ENCODE measurements at places on chromosomes 16 and 17.

DNA sequence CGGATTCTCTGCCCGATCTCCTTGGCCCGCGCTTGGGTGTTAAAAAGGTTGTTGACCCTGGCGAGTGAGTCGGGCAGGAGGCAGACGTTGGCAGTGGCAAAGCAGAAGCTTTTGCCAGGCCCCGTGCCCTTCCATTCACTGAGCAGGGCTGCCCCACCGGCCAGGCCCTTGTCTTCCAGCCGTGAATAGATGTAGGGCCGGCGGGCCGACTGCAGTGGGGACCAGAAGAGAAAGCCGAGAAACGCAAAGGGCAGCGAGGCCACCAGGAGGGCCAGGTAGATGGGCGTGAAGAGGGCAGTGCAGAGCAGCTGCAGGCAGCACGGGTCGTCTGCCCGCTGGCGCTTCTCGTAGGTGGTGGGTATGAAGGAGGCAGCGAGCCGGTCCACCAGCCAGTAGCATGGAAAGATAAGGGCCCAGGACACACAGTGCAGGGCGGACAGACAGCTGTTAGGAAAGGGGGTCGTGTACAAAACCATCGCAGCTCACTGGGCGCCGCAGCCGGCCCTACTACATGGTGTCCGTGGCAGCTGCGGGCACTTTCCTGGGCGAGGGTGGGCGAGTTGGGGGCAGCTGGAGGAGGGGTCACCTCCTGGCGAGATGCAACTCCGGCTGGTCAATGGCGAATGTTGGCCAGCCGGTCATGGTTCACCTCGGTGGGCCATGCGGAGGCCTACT lies 61.0 kb downstream of the PRMT7 start:
- no peak for DNase-seq

DNA sequence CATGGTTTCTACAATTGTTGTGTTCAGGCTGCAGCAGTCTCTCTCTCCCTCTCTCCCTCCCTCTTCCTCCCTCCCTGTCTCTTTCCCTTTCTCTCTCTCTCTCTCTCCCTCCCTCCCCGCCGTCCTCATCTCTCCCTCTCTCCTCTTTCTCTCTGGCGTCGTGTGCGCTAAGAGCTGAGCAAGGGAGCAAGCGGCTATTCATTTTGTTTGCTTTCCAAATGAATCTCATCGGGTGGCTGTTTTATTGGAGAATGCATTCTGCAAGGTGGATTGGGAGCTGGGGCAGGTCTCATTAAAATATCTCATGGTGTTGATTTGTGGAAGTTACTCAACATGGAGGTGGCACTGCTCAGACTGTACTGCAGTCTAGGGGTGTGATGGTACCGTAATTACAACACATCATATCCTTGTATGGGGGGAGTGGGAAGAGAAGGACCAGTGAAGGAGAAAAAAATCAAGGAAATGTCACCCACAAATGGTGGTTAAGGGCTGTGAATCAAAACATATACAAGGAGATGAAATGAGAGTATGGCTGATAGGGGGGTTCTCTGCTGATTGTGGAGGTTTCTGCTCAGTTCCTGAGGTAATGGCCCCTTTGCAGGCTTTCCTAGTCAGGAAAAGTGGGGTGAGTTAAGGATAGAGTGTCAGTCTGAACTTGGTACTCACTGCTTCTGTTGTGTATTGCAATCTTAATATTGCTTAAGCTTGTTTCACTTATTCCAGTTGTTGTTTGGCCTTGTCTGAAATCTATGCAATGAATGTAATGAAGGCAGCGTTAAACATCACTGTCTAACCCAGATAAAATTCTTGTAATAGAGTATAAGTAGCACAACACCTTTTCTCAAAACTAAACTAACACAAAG lies 2.7 kb downstream of the MSL1 start:
- no peak for DNase-seq

DNA sequence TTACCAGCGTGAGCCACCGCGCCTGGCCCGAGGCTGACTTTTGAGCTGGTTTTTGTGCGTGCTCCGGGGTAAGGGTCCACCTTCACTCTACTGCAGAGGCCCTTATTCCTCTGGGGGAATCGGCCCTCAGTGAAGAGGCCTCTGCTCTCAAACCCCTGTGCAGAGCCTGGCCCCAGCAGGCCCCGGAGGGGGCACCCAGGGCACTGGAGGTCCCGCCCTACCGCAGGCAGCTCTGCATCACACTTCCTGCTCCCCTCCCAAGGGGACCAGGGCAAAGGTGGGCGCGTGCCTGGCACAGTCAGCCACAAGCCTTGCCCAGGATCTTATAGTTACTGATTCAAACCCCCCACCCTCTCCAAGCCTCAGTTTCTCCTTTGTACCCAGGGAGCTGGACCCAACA lies 3.6 kb upstream of the UBE2I start:
- DNase-seq: no peak

- no peak for DNase-seq
Measured at GRCh38 chr16:14606102-14606501, 24.0 kb downstream of the PARN start.

DNA sequence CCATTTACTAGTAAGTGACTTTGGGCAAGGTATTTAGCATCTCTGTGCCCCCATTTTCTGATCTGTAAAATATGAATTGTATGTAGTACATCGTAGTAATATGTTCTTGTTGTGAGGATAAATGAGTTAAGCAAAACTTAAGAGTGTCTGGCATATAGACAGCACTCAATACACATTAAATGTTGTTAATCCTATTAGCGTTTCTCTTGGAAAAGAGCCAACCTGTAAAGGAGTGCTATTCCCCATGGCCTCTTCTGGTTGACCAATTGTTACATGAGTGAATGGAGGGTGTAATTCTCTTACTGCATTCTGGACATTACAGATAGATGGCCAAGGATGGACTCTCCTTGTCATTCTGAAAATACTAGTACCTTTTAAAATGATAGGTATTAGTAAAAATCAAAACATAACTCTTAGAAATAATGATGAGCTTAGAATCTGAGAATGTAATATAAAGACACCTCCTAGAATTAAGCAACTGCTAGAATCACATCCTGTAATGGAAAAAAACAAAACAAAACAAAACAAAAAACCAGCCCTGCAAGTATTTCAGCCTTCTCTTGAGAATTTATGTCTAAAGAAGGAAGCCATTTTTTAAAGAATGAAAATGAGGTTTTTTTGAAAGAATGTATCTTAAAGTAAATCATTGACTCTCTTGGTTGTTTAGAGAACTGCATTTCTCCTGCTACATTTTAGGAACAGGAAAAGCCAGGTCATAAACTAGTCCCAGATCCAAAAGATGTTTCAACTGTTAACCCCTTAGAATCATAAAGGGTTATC lies 30.5 kb downstream of the IQCK start:
- DNase-seq: no peak

DNA sequence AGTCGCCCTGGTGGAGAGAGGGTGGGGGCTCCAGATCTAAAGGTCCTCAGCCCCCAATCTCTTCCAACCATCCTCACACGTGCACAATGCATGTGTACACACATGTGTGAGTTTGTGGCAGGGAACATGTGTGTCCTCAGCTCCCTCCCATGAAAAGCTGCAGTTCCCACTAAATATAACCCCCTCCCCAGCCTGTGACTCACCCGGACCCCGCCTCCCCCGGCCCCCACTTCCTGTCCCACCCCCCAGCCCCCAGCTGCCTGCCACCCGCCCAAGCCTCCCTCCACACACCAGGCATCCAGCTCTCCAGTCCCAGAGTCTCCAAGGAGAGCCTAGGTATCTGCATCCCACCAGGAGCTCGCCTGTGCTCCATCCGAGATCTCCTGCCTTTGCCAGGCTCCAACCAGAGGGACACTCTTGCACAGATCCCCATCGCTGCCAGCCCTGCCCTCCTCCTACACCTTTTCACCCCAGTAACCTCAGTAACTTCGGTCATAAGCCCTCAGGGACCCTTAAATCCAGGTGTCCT lies 3.9 kb downstream of the DLG4 start:
- DNase-seq: no peak

DNA sequence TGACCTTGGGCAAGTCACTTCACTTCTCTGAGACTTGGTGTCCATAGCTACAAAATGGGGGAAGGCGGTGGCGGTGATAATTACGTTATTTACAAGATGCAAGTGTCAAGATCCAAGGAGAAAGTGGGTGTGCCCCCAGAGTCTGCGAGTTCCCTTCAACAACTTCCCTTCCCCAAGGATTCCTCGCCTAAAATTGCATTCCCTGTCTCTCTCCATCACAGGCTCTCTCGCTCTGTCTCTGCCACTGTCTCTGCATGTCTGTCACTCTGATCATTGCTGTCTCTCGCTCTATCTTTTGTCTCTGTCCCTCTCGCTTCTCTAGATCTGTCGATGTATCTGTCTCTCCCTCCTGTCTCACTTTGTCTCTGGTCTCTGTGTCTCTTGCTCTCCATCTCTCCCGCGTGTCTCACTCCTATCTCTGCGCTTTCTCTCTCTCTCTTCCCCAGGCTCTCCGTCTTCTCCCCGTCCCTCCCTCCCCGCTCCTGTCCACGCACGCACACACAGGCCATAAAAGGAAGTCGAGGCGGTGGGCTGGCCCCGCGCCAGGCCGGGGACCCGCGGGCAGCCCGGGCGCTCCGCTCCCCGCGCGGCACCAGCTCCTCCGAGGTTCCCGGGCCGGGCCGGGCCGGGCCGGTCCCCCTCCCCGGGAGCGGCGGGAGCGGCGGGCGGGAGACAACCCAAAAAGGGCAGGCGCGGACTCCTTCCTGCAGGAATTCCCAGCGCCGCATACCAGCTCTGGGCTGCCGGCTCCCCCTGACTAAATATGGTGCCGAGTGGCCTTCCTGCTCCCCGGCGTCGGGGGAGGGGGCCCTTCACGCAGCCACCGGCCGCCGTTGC lies 1.1 kb upstream of the MYH11 start:
- DNase-seq: no peak

Data from iPS DF 19.7 (cell line).